Activated CD4-positive, alpha-beta T cell treated with anti-CD3 and anti-CD28 coated beads for 1 hour (primary cell): ENCODE measurements at places on chromosomes 12 and 14.

DNA sequence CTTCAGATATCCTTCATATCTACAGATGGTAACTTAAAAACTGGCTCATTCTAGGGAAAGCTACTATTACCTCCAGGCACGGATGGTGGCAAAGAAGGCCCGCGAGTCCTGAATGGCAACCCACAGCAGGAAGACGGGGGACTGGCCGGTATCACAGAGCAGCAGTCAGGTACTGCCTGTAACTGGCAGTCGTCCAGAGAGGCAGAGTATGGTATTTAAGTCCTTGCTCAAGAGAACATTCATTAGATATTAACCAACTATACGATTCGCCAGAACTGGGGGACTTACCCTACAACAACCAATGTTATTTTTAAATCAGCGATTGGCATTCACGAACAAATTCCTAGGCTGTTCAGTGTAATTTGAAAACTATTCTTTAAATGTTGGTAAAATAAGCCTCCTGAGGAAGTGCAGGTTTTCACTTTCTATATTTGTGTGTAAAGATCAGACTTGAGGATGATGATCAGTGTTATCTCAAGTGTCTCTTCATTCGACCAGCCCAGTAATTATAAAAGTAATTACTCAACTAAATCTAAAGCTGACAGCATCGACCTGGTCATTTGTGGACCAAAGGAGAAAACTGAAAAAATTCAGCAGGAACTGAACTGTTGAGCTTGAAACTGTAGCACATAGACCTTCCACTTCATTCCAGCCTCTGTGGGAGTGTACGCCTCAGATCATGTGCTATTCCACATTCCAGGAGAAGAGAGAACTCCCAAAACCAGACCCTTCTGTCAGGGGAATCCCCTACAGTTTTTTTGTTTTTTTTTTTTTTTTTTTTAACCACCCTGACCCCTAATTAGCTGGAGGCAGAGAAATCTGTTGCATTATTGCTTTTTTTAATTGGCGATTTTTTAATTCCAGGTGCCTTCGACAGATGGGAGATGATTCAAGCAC is 75.6 kb downstream of the ESR2 start:
- DNase-seq: no peak

DNA sequence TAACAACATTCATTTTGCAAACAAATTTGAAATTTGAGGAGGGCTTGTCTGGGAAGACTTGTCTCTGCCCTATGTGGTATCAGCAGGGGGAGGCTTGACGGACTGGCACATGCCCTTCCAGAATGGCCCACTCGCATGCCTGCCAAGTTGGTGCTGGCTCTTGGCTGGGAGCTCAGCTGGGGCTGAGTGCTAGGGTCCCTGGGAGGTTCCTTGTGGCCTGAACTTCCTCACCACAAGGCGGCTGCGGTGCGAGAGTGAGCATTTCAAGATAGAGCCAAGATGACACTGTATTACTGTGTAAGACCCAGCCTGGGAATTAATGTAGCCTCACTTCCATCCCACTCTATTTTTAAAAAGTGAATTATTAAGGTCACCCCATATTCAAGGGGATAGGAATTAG is 271.6 kb upstream of the PLEKHG7 start:
- no peak for DNase-seq

DNA sequence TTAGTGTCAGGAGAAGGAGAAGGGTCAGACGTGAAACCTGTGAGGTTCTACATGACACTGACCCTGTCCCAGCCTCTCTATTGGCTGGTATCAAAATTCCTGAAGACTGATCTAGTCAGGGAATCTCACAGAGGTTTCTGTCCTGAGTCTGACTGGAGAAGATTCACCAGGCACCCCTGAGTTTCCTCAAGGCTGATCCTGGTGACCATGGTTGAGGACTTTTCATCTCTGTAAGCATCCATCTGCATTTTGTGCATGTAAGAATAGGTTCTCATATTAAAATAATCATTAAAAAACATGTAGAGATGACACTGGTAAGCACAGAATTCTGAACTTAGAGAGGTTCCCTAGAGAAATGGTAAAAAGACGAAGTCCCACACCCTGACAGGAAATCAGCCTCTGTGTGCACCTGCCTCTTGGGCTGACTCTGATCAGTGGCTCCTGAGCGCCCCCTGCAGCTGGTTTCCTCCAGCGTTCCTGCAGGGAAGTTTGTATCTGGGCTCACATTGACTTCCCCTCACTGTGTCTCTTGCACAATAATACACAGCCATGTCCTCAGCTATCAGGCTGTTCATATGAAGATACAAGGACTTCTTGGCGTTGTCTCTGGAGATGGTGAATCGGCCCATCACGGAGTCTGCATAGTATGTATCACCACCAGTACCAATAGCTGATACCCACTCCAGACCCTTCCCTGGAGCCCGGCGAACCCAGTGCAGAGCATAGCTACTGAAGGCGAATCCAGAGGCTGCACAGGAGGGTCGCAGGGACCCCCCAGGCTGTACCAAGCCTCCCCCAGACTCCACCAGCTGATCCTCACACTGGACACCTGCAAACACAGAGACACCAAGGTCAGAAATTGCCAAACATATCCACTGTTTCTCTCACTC is 991.9 kb downstream of the TMEM121 start:
- peak; percentile 76 for DNase-seq

DNA sequence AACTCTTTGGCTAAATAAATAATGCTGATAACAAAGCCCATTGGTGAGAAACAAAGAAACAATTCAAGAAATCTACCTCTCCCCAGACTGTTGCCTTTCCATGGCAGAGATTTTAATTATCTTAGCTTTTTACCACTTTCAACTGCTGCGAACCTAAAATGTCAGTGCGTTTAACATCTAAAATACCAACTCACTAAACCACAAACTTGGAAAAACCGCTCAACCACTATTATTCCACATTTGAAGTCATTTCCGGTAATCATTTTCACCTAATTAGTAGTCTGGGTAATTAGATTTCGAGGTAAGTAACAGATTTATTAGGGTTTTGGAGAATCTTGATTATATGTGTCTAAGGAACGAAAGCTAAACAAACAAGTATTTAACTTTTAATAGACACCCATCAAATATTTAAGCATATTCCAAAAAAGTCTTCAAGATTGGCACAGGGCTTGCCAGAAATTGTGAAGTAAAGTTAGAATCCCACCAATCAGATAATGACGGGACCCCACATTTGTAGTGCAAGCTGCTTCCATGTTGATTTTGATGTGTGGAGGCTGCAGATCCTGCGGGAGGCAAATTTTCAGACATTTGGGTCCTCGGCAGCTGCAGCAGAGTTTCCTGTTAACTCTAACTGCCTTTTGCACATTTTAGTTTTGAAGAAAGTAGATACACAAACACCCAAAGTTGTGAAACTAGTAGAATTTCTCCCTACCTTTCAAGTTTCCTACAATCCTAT is 4.1 kb downstream of the OTX2 start:
- DNase-seq: no peak

DNA sequence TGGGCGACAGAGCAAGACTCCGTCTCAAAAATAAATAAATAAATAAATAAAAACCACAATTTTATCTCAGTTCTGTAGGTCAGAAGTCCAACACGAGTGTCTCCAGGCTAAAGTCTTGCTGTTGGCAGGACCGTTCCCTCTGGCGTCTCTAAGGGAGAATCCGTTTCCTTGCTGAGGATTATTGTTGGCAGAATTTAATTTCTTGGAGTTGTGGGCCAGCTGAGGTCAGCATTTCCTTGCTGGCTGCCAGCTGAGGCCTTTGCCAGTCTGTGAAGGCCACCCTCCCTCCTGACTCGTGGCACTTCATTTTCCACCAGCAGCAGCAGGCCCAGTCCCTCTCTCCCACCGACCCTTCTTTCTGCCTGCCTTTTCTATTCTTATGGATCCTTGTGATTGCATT is 17.2 kb downstream of the PSMC1 start:
- no peak for DNase-seq

- no peak for DNase-seq
These were observed 254.3 kb downstream of the MSRB3 start for GRCh38 chr12:65532764-65533163.

DNA sequence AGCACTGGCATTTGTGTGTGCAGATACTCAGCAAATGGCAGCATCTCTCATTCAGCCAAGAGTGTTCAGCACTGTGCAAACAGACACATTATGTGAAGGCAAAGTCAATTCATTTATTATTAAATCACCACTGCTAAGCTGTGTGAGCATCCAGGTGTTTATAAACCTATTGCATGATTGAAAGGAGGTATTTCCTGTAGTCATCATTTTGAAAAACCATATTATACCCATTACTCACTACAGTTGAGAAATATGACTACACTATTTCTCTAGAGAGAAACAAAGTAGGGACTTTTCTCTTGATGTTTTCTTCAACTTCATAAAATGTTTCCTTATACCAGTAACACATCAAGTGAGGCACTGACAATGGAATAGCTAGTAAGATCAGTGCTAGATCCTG is 13.7 kb downstream of the SPX start:
- DNase-seq: no peak

- no peak for DNase-seq
These were observed at the start of gene C12orf56 for GRCh38 chr12:64390275-64390851. TSS of gene C12orf56 (minus strand) at chr12:64390758. CDS start at chr12:64390565, 193 bp downstream.
